A172 (cell line): ENCODE measurements at places on chromosomes 5 and 9. TPM values are rescaled to one million over a fixed set of nuclear protein-coding genes. Genes with fewer than 3 reads are reported as not detected.

DNA sequence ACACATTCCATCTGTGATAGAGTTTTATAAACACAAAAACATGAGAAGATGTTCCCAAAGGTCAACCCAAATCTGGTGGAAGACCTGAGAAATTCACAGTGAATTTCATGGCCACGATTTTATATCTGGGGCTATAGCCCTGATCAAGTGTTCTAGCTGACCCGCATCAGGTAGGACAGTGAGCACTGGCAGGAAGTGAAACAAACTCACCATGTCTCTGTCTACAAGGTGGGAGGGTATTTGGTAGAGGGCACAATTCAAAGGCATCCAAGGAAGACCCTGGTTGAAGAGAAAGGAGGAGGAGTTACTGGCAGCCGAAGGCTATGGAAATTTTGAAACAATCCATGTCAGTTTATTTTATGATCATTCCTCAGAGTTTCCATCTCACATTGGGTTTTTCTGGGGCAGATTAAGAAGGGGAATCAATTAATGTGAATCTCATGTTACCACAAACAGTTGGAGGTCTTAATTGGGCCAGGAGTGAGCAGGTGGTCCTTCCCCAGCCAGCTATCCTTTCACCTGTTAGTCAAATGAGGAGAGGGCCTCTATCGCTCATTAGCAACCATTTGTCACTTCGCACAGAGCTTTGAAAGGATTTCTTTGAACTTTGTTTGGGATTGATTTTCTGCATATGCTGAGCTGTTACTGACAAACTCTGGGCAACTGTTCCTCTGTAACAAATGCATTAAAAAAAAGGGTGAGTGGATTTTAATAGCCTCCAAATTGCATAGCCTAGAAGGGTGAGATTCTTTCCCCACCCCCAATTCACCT lies 612.0 kb upstream of the CLINT1 start:
- DNase-seq, result no peak

- no peak for DNase-seq
Measured at GRCh38 chr9:132299221-132299620, 55.6 kb downstream of the SETX start.

DNA sequence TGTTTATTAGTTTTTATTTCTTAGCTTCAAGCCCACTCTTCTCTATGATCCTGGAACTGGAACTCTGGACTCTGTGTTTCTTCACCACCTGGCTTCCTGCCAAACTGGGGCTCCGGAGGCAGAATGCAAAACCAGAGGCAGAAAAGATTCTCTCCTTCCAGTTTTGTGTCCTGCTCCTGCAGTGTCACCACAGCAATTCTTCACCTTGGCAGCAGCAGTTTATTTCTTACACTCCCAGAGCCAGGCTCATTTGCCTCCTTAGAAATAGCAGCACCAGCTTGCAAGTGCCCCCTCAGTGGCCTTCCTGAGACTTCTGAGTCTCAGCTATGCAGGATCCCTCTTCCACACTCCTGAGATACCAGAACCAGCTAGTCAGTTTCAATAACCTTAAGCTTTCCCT lies 26.7 kb upstream of the CAMK4 start:
- no peak for DNase-seq

- peak; percentile 74 for DNase-seq
Measured at GRCh38 chr5:132500931-132501628, 10.5 kb upstream of the IRF1 start.

DNA sequence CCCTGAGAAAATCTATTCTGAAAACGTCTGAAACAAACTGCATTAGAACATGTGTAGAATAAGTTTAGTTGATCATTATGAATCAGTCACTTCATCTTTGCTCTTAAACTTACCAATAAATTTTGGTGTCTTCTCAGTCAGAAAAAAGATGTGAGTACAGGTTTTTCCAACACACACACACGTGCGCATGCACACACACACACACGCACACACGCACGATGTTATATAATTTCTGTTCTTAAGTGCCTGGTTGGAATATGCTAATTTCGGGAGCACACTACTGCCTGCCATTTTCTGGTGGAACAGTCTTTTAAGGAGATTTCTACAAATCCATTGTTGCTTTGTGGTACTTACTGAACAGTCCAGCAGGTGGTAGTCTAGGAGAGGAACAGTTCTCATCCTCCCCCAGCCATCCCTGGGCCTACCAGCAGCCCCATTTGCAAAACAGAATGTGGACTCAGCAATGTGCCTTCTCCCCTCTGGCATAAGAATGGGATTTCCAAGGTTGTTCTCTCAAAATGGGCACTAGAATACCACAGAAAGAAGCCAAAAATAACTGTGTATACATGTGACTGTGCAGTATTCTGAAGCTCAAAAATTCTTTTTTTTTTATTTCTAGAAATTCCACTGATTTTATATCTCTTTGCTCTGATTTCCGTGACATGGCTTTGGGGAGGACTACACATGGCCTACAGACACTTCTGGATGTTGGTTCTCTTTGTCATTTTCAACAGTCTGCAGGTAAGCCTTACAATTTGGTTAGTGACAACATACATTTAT lies 281.3 kb downstream of the ARRDC3 start:
- DNase-seq, result peak; percentile 85

GRCh38 chr5:66872736-66873331 lies 276.6 kb downstream of the MAST4 start:
- no peak for DNase-seq

GRCh38 chr9:6692881-6693361 lies 47.4 kb upstream of the GLDC start:
- DNase-seq, result no peak

DNA sequence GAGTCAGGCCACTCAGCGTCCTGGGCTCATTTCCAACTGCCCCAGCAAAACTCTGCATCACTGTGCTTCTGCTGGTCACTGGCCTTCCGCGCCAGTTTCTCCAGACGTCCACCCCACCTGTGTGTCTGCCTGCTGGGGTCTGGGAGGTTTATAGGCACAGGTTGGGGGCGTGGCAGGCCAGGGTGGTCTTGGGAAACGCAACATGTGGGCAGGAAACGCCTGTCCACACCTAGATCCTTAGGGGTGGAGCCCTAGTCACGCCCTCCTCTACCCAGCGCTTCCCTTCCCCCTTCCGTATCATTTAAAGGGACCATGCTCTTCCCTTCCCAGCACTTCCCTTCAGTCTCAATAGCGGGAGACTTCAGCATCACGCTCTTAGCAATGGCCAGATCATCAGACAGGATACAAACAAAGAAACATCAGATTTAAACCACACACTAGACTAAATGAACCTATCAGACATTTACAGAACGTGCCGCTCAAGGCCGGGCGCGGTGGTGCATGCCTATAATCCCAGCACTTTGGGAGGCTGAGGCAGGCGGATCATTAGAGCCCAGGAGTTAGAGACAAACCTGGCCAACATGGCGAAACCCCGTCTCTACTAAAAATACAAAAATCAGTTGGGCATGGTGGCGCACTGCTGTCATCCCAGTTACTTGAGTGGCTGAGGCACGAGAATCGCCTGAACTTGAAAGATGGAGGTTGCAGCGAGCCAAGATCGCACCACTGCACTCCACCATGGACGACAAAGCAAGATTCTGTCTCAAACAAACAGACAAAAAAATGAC lies 11.8 kb upstream of the BTNL9 start:
- DNase-seq, result peak; percentile 36

GRCh38 chr5:68267066-68267465 lies 51.5 kb downstream of the PIK3R1 start:
- no peak for DNase-seq

GRCh38 chr5:74375271-74375670 lies 265.3 kb downstream of the ENC1 start:
- DNase-seq, result no peak

GRCh38 chr5:168239325-168239724 lies 52.1 kb upstream of the WWC1 start:
- DNase-seq, result no peak

GRCh38 chr5:33929925-33930690 lies 6.1 kb upstream of the RXFP3 start:
- no peak for DNase-seq

GRCh38 chr9:34384368-34385165 lies 7.9 kb upstream of the MYORG start:
- DNase-seq, result no peak

- DNase-seq, result no peak
Measured at GRCh38 chr9:27385606-27386322, 88.8 kb upstream of the EQTN start.

DNA sequence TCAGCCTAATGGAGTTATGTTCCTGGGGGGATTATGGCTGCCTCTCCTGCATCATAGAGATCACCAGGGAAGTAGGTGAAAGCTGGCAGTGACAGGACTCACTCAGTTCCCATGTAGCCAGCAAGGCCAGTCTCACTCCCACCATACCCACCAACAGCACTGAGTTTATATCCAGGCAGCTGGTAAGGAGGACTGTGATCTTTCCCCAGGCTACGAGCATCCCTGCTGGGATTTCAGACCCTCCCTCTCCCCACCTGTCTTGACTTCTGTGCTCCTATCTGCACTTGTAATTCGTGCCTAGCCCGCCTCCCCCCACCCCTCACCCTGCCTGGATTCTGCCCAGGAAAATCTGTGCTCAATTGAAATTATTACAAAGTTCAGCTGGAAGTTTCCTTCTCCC lies 499.1 kb upstream of the NUDT12 start:
- DNase-seq, result no peak

- no peak for DNase-seq
Measured at GRCh38 chr5:33367416-33367815, 73.3 kb upstream of the TARS1 start.

DNA sequence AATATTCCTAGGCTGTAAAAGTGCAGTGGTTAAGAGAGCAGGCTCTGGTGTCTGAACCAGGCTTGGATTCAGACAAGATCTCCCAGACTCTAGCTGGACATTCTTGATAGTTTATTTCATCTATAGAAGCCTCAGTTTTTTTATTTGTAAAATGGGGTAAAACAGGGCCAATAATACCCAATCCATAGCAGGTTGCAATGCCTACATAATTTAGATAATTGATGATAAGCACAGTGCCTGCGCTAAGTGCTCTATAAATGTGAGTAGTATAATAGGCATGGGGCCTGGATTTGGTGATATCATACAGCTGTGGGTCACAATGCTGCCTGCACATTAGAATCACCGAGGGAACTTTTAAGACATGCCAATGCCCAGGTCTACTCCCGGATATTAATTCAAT lies 603.5 kb downstream of the ISL1 start:
- DNase-seq, result no peak

Gene EDIL3
- 56.5 and 75.7 TPM in 2 replicates for total RNA-seq

Gene TXNDC8
- not detected in 2 replicates for total RNA-seq

Gene TMC1
- not detected in 2 replicates for total RNA-seq

Gene NR2F1-AS1
- total RNA-seq, result 9.8 and 24.4 TPM in 2 replicates

Gene SDHA
- total RNA-seq, result 89.1 and 106 TPM in 2 replicates

Gene CCNH
- 129 and 160 TPM in 2 replicates for total RNA-seq

Gene OR1Q1
- total RNA-seq, result not detected in 2 replicates

Gene LIX1
- not detected in 2 replicates for total RNA-seq

Gene WNT8A
- total RNA-seq, result not detected in 2 replicates

Gene SUSD1
- 15.4 and 18.2 TPM in 2 replicates for total RNA-seq
